Heart left ventricle (tissue), 16 donors: ENCODE measurements at places on chromosomes 12 and 14. TPM values are rescaled to one million over a fixed set of nuclear protein-coding genes. Genes with fewer than 3 reads are reported as not detected.

The ERC1 gene
- total RNA-seq: 72.9 TPM

The GSC gene
- total RNA-seq: 0.37 TPM

The SMCO2 gene
- total RNA-seq: 0.58 TPM

The SERPINA1 gene
- 53.4 TPM for total RNA-seq

The HELB gene
- 0.37 TPM for total RNA-seq

The ATP5F1B gene
- 3,439 TPM for total RNA-seq

The LRP6 gene
- total RNA-seq: 17.6 TPM

The SDSL gene
- total RNA-seq: 21.0 TPM

The LBHD2 gene
- not detected for total RNA-seq

The VIPAS39 gene
- total RNA-seq: 11.8 TPM

The RESF1 gene
- total RNA-seq: 20.1 TPM

The ERP27 gene
- total RNA-seq: not detected

The KLRB1 gene
- total RNA-seq: 1.9 TPM

The CACNA2D4 gene
- 1.2 TPM for total RNA-seq

The DUSP6 gene
- total RNA-seq: 24.5 TPM

The SLC24A4 gene
- total RNA-seq: 0.75 TPM

The KRT84 gene
- not detected for total RNA-seq

The APOF gene
- not detected for total RNA-seq

The RTL1 gene
- total RNA-seq: not detected

The ACSM4 gene
- not detected for total RNA-seq
